Activated T-cell treated with anti-CD3 and anti-CD28 coated beads for 1 hour (primary cell): ENCODE measurements at places on chromosomes 2 and 18.

DNA sequence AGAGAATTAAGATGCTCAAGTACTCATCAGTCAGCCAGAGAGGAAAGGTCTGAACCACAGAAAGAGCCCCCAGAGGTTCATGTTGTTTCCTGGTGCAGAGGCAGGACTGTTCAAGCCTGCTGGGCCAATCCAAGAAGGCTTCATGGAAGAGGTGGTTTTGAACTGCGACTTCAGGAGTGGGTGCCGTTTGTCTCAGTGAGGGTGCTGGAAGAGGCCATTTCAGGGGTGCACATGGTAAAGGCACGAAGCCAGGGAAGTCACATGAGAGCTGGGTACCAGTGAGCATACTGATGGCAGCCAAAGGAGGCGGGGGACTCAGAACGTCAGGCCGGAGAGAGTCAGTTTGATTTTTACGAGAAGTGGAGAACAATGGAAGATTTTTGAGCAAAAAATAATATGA, 55.5 kb downstream of the EMILIN2 start:
- no peak for DNase-seq

GRCh38 chr2:101574622-101575021, 99.7 kb upstream of the RFX8 start:
- DNase-seq, result no peak

DNA sequence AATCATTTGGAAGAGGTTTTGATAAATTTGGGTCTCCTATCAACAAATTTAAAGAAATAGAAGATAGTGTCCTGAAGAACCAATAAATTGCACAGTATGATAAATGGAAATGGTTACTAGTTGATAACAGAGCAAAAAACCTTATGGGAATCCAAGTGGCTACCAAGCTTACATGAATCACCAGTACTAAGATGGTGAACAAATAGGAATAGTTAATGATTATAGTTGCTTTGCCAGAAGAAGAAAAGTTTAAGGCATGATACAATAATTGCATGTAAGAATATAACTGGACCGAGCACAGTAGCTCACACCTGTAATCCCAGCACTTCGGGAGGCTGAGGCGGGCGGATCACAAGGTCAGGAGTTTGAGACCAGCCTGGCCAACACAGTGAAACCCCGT, 19.6 kb upstream of the INO80D start:
- no peak for DNase-seq

DNA sequence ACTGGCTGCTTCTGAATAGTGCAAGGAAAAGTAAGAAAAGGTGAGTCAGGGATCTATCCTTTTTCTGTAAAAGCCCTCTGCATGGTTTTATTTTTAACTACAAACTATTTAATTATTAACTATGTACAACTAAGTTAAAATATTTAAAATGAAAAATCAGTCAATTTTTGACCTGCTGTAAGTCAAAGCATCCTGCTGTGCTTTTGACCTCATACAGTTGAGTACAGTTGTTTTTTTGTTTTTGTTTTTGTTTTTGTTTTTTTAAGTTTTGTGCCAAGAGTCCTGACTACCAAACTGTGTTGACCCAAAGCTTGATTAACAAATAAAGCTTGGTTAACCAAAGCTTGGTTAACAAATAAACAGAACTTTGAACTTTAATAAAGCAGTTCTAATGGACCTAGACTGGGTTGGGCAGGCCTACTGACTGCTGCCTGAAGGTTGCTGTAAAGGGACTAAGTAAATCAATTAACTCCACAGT, at the start of gene ACMSD:
Gene ACMSD (plus strand): TSS at position 474 of the 478 bp plus-strand sequence. CDS start 67 bp downstream, outside the sequence.
- DNase-seq, result no peak

- DNase-seq, result no peak
Measured at GRCh38 chr2:239896075-239896474, 129.1 kb downstream of the NDUFA10 start.

DNA sequence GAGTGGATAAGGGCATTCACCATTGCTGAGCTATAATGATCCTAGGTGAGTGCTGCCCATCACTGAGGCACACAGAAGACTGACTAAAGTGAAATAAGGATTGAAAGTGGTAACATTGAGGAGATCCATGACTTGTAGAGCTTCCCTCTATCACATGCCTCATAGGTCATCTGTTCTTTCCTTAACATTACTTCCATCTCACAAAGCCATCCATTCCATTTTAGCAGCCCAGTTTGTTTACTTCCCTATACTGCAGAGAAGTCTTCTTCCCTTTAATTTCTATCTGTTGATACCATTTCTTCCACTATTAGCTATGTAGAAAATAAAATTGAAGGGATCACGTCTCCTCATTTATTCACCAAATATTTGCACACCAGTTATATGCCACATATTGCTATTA, 32.1 kb downstream of the ME2 start:
- DNase-seq, result no peak

GRCh38 chr18:21277578-21277977, 35.5 kb downstream of the GREB1L start:
- DNase-seq, result no peak

DNA sequence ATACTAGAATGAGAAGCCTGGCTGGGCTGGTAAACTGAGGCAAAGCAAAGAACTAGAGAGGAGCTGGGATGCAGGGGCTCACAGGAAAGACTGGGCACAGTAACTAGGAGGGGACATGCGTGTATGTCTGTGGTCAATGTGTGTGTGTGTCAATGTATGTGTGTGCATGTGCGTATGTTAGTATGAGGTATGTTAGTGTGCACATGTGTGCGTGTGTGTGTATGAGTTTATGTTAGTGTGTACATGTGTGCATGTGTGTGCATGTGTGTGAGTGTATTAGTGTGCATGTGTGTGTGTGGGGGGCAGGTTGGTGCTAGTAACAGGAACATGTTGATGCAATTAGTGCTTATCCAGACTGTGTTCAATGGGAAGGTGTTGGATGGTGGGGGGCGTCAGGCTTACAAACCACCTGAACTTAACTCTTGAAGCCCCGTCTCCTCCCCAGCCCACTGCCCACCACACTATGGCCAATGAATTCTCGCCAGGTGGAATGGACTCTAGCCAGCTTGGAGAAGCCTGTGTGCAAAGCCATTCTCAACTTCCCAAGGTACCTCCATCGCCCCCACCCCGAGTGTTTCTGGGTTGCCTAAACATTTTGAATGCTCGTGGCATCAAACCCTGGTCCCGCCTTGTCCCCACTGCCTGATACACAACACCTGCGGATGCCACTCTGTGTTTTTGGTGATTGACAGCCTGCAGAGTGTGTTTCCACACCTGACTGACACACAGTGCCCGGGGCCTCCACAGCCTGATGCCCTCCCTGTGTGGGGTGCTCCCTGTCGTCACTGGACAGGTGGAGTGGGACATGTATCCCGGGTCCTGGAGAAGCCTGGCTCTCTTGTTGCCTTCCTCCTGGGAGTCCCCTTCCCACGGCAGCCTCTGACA, 90.1 kb upstream of the ASB18 start:
- DNase-seq, result no peak
